ENCODE measurements at places on chromosomes 1 and 21.

DNA sequence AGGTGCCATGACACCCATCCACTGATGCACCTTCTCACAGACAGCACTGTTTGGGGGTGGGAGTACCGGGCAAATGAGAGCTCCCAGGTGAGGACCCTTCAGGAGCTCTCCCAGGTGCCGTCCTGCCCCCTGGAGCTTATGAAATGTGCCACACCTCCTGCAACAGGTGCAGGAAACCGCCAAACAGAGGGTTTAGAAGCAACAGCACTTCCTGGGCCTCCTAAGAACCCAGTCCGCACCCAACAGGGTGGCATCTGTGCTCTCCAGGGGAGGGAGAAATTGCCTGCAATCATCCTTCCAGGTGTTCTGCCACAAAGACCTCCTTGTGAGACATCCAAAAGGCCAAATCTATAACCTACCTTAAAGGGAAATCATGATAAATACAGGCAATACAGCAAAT lies 87.7 kb upstream of the ATP1B1 start:
- no peak for DNase-seq

GRCh38 chr1:9590201-9590600 lies 1.5 kb downstream of the TMEM201 start:
- DNase-seq = peak; percentile 37

GRCh38 chr1:111769517-111770146 lies 13.9 kb downstream of the DDX20 start:
- DNase-seq = no peak

DNA sequence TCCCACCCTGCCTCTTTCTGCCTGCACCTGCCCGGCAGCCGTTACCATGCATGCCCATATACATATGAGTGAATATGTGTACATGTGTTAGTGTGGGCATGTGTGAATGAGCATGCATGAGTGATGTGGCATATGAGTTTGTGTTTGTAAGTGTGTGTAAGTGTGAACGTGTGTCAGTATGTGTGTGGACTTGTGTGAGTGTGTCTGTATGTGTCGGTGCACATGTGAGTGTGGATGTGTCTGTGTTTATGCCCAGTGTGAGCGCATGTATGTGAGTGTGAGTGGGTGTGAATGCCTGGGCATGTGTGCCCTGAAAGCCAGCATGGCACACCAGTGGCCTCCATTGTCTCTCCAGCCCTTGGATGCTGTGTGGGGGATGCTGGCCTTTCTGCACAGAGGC lies 2.5 kb upstream of the UMODL1 start:
- no peak for DNase-seq

DNA sequence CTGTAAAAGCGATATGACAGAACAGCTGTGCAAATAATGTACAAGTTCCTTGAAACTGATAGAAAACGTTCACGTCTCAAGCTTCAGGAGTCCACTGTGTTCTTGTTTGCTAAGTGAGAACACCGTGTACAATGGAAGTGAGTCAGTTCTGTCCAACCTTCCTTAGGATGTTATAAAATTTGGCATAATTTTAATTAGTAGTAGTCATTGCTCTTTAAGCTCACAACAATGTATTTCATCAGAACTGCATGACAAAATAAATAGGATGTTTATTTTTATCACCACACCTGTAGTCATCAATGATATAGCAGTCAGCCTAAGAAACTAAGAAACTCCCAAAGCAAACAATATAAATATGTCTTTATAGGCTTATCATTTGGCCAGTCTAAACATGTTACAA lies 53.0 kb downstream of the RGS2 start:
- no peak for DNase-seq

- no peak for DNase-seq
Observed at GRCh38 chr1:173222149-173223030, 15.3 kb upstream of the TNFSF4 start.

Data from Right ventricle myocardium superior (tissue), 1 donor.